NCI-H1436 (cell line): ENCODE measurements at places on chromosomes 5 and 9.

- no peak for DNase-seq
These were observed 16.7 kb downstream of the MVB12B start for GRCh38 chr9:126343271-126343700.

DNA sequence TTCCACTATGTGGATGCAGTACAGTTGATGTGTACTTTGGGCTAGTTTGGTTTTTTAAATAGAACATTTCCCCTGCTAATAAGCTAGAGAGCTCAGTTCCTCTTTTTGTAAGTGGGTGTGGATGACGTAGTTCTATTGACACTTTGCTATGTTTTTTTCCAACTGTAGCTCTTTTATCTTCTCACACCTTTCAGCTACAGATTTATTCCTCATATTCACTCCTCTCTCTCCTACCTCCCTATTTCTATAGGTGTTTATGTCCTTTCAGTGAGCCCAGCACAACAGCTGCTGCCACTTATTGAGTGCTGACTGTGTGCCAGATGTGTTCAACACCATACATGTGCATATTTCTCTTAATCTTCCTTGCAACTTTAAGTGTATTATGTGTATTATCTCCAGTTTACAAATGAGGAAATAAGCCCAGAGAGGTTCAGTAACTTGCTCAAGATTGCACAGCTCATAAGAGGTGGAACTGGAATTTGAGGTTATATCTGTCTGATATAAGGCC lies 215.7 kb downstream of the SEMA6A start:
- DNase-seq: no peak

GRCh38 chr5:124790895-124791732 lies 44.7 kb upstream of the ZNF608 start:
- no peak for DNase-seq

- DNase-seq: no peak
These were observed 434.5 kb upstream of the CDH9 start for GRCh38 chr5:27472871-27473270.

DNA sequence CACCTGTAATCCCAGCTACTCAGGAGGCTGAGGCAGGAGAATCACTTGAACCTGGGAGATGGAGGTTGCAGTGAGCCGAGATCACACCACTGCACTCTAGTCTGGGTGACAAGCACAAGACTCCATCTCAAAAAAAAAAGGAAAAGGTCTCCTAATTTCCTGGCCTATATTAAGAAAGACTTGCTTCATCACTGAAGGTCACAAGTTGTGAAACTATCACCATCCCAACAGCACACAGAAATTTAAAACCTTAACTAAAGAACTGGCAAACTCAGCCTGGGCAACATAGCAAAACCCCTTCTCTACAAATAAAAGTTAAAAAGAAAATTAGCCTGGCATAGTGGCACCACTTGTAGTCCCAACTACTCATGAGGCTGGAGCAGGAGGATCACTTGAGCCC lies 17.2 kb downstream of the FRMD3 start:
- no peak for DNase-seq

- DNase-seq: peak; percentile 11
These were observed 81.3 kb downstream of the STK10 start for GRCh38 chr5:172106511-172107356.

GRCh38 chr5:172799416-172799815 lies 28.4 kb upstream of the DUSP1 start:
- DNase-seq: no peak

- DNase-seq: no peak
These were observed 437.8 kb downstream of the ARHGEF28 start for GRCh38 chr5:74063821-74064220.

DNA sequence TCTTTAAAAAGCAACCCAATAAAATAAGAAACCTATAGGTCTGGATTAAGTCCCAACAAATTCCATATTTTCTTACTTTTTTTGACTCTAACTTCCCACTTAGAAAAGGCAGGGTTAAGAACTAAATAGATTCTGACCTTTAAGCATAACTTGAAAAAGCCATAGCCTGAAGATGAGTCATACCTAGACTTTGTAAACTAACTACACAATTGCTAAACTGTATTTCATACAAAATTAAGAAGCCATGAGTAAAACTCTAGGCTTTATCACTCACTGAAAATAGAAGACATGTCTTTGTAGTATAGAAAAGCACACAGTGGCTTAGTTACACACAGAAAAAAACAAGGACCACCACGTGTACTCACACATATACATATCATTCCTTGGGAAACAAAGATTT lies 51.5 kb downstream of the MLLT3 start:
- DNase-seq: no peak

- DNase-seq: no peak
These were observed 69.0 kb downstream of the DAB2IP start for GRCh38 chr9:121720311-121721057.

- DNase-seq: peak; percentile 49
These were observed 165.2 kb downstream of the MAPKAP1 start for GRCh38 chr9:125541840-125542243.

DNA sequence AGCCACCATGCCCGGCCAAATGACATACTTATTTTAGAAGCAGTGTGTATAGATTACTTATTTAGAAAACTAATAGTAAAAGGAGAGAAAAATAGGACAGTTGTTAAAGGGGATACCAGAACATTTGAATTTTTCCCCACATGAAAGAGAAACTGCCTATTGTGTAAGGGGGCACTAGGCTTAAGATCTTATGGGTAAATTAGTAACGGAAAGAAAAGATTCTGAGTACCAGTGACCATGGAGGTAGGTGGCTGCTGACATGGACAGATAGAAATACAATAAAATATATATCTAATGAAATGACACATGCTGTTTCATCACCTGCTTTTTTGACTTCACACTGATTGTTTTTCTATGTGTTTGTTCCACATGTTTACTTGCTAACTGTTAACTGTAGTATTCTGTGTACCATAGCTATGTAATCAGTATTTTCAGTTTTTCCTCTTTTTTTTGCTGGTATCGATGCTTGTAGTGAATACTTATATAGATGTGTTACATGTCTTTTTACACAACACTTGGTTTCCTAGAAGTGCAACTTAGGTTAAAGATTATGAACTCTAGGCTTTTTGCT lies 3.0 kb upstream of the DNAJC21 start:
- DNase-seq: no peak

DNA sequence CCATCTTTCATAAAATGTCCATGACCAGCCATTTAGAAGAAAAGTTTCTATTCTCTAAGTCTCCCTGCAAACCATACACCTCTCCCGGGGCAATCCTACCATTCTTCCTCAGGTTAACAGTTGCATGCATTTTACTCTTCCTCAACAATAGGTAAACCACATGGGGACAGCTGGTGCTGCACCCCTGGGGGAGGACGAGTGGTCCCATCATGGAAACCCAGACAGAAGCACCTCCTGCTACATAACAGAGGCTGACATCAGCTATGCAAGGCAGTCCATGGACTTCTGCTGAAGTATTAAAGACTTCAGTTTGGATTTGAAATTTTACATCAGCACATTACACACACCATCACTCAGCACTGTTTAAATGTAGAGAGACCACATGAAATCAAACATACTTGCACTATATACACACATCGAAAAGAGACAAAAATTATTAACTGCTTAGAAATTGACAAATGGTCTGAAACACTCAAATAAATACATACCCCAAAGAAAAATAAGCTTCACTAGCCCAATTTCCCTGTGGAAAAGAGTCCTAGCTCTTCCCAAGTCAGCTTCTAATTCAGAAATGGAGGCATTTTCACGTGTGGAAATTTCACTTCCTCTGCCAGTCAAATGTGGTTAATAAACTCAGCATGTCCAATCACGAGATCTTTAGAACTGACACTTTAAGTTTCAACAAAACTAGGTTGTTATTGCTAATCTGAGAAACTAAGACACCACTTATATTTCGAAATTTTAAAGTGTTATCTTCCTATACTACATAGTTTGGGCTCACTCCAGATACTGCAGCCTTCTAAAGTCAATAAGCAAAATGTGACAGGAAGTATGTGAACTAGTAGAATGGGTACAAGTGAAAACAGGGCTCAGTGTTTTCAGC lies 173.4 kb downstream of the ROR2 start:
- no peak for DNase-seq

DNA sequence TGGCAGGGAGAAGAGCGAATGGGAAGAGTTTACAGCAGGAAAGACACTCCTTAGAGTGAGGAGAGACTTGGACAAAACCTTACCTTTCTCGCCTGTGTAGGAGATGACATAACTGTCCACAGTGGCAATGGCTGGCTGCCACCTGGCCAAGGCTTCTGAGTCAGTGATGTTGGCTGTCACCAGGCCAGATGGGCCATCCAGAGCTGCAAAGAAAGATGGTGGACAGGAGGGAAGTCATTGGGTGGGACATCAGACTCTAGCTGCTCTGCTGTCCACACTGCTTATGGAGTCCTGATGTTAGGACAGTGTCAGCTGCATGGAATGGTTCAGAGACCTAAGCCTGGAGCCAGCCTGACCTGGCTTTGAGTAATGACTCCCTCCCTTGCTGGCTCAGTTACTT lies 79.8 kb downstream of the TNC start:
- DNase-seq: no peak

- no peak for DNase-seq
These were observed 1294.8 kb upstream of the ACO1 start for GRCh38 chr9:31089549-31090221.

GRCh38 chr9:126144603-126145456 lies 181.8 kb upstream of the MVB12B start:
- DNase-seq: no peak

- DNase-seq: no peak
These were observed 492.5 kb upstream of the SGCD start for GRCh38 chr5:155834271-155834975.

GRCh38 chr5:154242442-154242841 lies 51.9 kb downstream of the GALNT10 start:
- no peak for DNase-seq

GRCh38 chr5:66209794-66210193 lies 65.7 kb downstream of the SREK1 start:
- no peak for DNase-seq

DNA sequence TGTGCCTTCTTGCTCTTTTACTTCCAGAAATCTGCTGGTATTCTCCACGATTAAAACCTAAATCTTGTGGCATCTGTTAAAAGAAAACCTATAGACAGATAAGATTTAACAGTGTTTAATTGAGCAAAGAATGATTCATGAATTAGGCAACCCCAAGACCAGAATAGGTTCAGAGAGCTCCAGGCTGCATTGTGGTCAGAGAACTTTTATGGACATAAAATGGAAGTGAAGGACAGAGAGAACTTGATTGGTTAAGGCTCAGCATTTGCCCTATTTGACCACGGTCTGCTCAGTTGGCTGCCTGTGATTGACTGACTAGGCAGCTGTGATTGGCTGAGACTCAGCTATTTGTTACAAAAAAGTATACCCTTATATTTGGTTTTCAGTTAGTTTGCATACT lies 10.4 kb upstream of the SLC36A2 start:
- DNase-seq: no peak

- DNase-seq: no peak
These were observed 1.2 kb downstream of the AK3 start for GRCh38 chr9:4739587-4740387.

DNA sequence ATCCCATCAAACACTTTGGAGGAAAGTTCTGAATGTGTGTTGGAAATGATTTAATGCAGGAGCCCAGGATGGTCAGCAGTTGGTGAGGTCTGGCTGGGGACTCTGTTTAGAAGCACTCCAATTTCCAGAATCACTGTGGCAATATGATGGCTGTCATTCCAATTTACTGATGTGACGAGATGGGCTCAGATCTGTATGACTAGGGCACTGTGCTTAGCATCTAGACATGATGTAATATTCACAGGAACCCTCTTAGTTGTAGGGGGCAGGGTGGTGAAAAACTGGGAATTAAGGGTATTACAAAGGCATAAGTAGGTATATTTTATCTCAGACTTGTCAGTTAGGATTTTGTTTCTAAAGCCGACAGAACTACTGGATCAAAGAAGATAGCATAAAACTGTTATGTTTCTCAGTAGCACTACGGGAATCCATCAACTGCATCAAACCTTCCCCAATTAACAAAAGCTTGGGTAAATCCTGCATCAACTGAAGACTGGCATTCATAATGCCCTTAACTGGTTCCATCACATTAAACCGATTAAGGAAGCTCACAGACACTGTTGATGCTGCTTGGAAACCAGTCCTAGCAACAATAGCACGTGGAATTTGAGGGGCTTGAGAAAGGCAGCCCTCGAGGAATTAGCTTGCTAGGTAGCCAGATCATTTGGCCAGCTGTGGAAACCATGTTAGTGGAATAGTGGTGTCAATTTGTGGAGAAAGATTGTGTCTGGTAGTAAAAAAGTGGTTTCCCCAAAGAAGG lies 86.1 kb downstream of the SV2C start:
- DNase-seq: no peak

- DNase-seq: peak; percentile 77
These were observed 48.1 kb downstream of the THBS4 start for GRCh38 chr5:80083101-80083890.

DNA sequence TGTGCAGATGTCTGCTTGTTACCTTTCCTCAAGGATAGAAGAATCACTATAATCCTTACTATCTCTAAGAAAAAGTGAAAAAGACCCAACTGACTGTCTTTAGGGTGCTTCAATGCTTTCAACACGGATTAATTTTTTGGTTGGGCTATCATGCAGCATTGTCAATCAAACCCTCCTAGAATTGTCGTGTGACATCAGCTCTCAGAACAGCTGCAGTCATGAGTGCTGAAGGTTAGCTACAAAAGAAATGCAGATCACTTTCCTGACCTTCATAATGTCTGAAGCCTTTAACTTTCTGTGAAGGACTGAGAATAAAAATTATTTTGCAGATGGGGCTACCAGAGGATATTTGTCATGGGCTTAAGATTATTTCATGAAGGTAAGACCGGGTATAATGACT lies 107.9 kb upstream of the EFNA5 start:
- no peak for DNase-seq

GRCh38 chr9:129209109-129209508 lies 31.0 kb upstream of the IER5L start:
- DNase-seq: no peak

- no peak for DNase-seq
These were observed 29.6 kb downstream of the C5orf58 start for GRCh38 chr5:170262061-170263045.

- DNase-seq: no peak
These were observed 253.8 kb downstream of the KDM4C start for GRCh38 chr9:7011395-7012067.

DNA sequence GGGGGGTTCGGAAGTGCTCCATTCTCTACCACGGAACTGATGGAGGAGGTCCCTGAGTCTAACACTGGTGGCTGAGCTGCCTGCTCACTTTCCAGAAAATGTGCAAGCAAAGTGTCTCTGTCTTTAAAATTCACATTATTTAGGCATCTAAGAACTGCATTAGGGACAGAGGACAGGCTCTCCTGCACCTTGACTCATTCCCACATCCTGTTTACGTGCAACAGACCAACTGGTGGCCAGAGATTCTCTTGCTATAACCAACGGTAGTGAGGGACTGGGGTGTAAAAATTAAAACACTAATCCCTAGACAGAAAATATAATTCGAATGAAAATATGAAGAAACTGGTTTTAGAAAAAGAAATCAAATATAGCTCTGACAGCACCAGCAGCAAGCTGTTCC lies 320.9 kb downstream of the IRX2 start:
- no peak for DNase-seq

GRCh38 chr9:98974554-98974953 lies 30.8 kb downstream of the COL15A1 start:
- no peak for DNase-seq
